Large intestine (tissue), 12 donors: ENCODE measurements at places on chromosomes 5 and 9. TPM values are rescaled to one million over a fixed set of nuclear protein-coding genes. Genes with fewer than 3 reads are reported as not detected.

Gene SLC6A19
- polyA plus RNA-seq = 295 TPM

DNA sequence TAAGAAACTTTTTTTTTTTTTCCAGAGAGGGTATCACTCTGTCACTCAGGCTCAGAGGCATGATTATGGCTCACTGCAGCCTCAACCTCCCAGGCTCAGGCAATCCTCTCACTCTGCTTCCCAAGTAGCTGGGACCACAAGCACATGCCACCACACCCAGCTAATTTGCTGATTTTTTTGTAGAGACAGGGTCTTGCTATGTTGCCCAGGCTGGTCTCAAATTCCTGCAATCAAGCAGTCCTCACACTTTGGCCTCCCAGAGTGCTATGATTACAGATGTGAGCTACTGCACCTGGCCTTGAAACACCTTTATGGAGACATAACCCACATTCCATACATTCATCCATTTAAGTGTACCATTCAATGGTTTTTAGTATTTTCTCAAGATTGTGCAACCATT, 23.7 kb upstream of the CCDC180 start:
- no peak overlapping the region for H3K27ac ChIP-seq
- H3K36me3 ChIP-seq = peaks cover 31% of the 10 kb centered on the region
- no peaks in the 10 kb centered on the region for H3K27me3 ChIP-seq
- H3K4me3 ChIP-seq = no peak overlapping the region
- no peaks in the 10 kb centered on the region for H3K4me1 ChIP-seq
- no peak for DNase-seq

DNA sequence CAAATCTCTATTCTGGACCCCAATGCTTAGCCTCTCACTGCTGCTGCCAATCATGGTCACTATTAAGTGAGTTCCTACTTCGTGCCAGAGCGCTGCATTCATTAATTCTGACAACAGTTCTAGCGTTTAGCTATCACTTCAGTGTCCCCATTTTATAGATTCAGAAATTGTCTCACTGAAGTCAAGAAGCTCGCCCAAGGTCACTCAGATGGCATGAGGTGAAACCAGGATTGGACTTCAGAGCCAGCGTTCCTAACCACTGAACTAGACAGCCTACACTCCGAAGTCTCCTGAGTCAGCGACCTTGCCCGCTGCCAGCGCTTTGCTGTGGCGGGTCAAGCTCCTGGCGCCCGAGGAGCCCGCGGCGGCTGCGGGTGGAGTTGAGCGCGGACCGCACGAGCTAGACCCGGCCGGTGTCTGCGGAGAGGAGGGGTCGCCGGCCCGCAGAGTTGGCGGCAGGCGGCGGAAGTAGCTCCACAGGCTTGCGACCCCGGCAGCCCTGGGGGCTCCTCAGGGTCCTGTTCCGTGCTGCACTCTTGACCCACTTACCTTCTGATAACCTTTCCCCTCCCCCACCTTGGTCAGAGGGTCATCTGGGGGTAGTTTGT, 2.1 kb upstream of the GABRB2 start:
- peaks cover 4% of the 10 kb centered on the region for H3K4me1 ChIP-seq
- H3K27ac ChIP-seq = no peak overlapping the region
- peak overlapping the region; percentile 64 for H3K4me3 ChIP-seq
- DNase-seq = peak; percentile 42
- H3K27me3 ChIP-seq = peaks cover 29% of the 10 kb centered on the region

DNA sequence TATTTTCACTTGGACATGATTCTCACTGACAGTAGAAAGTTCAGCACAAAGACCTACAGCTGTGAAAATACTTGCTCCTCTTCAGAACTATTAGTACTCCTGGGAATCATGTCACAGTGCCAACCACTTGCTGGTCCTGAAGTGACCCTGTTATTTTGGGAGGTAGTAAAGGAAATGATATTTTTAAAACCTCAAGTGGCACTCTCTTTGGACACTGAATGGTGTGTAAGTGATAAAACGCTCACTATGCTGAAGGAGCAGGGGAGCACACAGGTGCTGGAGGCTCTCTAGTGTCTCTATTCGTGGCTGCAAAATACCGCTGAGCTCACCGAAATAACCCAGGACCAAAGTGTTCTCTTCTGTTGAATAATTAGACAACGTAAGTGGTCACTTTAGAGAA, 76.9 kb upstream of the SPATA31D4 start:
- H3K4me3 ChIP-seq = no peak overlapping the region
- DNase-seq = no peak
- H3K27me3 ChIP-seq = no peaks in the 10 kb centered on the region
- no peaks in the 10 kb centered on the region for H3K4me1 ChIP-seq
- no peaks in the 10 kb centered on the region for H3K36me3 ChIP-seq
